Stimulated activated naive B cell treated with anti-CD40 and anti-IgM and Interleukin-4, amounts not matched to agents 10 μg/mL and 1 μg/mL and 100 μg/mL, for 72 hours (primary cell): ENCODE measurements at places on chromosomes 1 and 21.

DNA sequence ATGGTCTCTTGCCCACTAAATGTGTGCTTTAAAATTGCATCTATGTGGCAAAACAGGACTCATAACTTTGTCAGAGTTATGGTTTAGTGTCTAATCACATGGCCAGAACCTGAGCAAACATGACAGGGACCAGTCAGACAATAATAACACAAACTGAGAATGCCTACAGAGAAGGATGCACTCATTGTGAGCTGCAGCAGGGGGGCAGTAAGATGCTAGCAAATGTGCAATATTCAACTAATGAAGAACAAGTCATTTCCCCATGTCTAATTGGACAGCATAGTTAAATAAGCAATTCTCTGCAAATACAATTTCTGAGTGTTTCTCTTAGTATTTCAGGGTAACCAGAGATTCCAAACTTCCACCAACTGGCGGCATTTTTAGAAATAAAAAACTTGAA lies 30.8 kb downstream of the SPAG17 start:
- no peaks in the 10 kb centered on the region for H3K27me3 ChIP-seq
- H3K4me1 ChIP-seq = no peaks in the 10 kb centered on the region
- DNase-seq = no peak
- H3K36me3 ChIP-seq = no peaks in the 10 kb centered on the region
- H3K27ac ChIP-seq = no peak overlapping the region
- no peak overlapping the region for H3K4me3 ChIP-seq

DNA sequence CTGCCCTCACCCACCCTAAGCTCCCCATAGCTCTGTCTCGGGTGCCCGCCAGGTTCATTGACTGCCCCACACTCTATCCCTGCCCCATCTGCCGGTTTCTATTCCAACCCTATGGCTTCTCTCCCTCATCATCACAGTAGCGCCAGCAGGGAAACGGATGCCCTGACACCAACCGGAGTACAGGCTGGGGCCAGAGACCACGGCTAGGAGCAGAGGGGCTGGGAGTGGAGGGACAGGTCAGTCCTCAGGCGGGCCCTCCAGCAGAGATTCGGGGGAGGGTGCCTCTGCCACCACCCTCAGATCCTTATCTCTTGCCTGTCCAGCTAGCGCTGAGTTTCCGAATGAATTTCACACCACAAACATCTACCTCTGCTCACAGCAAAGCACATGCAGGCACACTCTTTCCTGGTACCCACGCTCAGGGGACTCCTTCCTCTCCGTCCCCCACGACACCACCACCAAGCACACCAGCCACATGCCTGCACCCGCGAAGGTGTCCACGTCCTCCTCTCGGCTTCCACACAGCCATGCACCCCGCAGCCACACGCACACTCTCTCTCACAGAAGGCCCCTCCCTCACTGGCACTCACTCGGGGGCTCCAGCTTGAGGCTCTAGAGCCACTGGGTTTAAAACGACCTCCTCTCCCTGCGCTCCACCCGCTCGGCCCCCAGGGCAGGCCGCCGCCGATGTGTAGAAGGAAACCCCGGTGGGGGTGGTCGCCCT lies 7.2 kb downstream of the TAL1 start:
- no peaks in the 10 kb centered on the region for H3K36me3 ChIP-seq
- H3K4me3 ChIP-seq = no peak overlapping the region
- peaks cover 41% of the 10 kb centered on the region for H3K27me3 ChIP-seq
- no peak for DNase-seq
- H3K27ac ChIP-seq = no peak overlapping the region
- H3K4me1 ChIP-seq = peaks cover 6% of the 10 kb centered on the region

- no peak overlapping the region for H3K4me3 ChIP-seq
- H3K36me3 ChIP-seq = peaks cover 3% of the 10 kb centered on the region
- H3K4me1 ChIP-seq = peaks cover 5% of the 10 kb centered on the region
- no peak overlapping the region for H3K27ac ChIP-seq
- no peak for DNase-seq
These were observed 13.1 kb downstream of the STMN1 start for GRCh38 chr1:25893116-25893515.

DNA sequence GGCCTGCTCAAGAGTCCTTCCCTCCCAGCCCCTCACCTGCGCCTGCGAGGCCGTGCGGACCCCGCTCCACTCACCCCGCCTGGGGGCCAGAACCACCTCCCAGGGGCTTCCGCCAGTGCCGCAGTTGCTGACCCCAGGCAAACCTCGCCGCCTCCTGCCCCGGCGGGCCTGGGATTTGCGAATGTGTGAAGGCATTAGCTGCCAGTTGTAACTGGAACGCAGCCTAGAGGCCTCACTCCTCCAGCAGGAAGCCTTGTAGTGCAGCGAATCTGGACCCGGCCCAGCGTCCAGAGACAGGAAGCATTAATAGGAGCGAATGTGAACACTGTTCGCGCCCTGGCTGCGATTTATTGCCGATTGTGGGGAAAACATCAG lies 140.9 kb upstream of the ARHGEF16 start:
- no peak overlapping the region for H3K4me3 ChIP-seq
- DNase-seq = no peak
